Activated naive CD8-positive, alpha-beta T cell treated with anti-CD3 and anti-CD28 coated beads, Interleukin-2, amount 50 U/mL, for 16 hours (primary cell): ENCODE measurements at places on chromosomes 5 and 9.

DNA sequence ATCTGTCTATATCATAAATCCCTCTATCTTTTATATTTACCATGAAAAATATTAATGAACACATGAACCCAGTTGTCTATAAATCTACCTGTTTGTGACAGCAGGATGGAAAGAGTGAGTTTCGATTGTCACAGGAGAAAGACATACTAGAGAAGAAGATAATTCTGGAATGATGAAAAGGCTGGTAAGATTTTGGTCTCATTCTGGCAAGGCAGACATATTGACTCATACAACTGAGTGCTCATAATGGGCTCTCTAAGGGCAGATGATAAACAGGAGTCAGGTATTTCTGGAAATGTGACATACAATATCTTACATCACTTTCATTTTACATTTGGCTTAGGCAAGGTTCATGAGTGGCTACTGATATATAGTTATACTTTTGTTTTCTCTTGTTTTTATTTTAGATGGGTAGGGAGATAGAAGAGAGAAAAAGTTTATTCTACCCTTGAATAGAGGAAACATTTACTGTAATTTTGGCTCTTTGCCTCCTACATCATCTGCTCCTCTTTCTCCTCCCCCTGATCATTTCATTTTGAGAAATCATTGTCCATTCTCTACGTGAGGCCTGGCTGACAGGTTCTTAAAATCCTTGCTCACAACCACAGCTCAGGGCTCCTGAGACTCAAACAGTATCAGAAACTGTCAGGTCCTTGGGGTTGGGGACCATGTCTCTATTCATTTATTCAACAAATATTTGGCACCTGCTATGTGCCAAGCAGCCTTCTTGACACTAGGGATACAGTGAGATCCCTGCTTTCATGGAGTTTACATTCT is 14.4 kb downstream of the ELOVL7 start:
- no peak for DNase-seq

GRCh38 chr5:179268966-179269693 is 76.1 kb downstream of the ADAMTS2 start:
- no peak for DNase-seq

DNA sequence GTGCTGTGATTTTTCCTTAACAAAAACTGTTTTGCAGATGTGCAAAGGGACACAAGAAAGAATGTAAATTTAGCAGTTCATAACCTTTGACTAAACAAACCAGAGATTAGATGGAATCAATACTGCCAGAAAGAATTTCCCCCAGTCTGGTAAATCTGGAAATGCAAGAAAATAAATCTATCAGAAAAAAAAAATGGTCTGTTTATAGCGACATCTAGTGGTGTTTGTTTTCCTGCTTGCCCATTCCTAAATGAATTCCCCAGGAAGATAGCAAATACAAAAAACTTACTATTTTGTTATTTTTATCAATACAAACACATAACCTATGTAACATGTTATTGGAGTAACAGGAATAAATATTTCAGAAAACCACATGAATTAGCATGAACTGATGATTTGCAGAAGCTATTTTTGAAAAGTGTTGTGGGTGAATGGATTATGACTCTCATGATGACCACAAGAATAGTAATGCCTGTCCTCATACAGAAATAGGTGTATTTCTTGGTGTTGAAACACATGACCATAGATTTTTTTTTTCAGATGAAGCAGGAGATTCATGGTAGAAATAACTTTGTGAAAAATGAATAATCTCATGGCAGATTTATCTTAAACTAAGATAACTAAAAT is 1703.8 kb downstream of the MAT2B start:
- DNase-seq = no peak

DNA sequence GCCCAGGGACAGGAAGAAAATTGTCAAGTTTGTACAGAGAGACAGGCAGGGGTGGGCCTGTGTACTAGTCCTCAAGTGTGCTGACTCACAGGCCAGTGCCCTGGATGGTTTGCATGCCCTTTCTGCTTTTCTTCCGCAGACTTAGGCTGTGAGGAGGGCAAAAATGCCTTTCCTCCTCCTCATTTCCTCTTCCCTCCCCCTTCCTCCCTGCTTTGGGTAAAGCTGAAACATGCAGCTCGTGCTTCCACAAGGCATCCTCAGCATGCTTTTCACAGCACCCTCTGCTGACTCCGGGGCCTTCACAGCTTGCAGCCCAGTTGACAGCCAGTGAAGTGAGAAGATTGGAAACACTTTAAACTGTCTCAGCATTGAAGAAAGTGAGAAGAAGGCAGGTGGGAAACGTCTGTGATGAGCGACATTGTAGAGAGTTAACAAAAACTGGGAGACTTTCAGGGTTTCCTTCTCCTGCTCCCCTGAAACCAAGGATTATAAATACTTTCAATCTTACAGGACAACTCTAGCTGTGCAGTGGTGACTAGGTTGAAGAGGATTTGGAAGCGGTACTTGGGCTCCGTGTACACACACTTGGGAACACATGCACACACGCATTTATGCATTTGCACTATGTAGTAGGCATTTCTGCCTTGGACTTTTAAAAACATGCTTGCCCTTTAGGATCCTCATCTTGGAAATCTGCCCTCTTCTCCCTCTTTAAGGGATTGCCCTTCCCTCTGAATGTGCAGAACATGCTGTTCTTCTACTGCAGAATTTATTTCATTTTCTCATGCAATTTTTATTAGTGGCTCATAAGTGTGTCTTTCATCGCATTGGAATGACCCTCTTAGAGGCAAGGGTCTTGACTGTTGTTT is 138.8 kb downstream of the GRIA1 start:
- DNase-seq = no peak

- no peak for DNase-seq
These were observed 128.0 kb downstream of the RFX3 start for GRCh38 chr9:3397766-3398165.
